ENCODE measurements at places on chromosomes 2 and 18.

DNA sequence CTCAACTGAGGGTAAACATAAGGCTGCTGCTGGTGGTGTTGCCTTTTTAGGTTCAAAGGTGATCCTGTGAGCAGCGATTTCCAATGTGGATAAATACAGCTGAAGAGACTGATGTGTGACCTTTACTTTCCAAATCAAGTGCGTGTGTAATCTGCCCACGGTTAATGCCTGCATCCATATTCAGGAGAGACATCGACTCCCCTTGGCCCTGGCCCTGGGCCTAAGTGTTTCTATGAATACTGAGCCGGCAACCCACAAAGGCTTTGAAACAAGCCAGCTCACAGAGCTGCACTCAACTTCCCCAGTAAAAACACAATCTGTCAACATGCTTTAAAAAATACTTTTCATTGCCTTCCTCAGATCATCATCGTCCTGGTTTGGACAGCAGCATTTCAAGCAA lies 1026.6 kb downstream of the TMEM182 start:
- no peak for DNase-seq

DNA sequence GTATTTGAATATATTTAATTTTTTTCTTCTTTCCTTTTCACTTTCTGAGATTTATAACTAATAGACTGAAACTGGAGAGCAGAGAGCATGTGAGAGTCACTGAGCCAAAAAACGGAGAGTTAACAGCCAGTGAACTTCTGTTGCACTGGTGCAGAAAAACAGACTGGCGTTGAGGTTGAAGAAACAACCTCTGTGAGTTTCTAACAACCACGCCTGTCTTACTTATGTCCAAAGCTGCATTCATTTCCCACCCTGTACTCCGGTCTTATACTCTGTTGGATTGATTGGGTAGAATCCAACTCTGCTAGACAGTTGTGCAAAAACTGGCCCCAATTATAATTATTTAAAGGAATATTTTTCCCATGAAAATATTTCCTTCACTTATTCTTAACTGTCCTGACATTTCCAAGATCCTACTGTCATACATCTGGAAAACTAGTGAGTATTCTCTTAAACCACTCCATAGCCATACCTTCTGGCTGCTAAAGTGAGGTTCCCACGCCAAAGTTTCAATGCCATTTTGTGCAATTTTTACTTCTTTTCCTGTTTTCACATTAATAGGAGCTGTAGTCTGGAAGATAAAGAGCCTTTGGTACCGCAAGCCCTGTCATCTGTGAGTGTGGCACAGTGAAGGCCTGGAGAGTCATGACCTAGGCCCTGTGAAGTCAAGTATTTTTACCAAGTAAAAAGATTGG lies 9.4 kb downstream of the CYP1B1 start:
- DNase-seq, result no peak

DNA sequence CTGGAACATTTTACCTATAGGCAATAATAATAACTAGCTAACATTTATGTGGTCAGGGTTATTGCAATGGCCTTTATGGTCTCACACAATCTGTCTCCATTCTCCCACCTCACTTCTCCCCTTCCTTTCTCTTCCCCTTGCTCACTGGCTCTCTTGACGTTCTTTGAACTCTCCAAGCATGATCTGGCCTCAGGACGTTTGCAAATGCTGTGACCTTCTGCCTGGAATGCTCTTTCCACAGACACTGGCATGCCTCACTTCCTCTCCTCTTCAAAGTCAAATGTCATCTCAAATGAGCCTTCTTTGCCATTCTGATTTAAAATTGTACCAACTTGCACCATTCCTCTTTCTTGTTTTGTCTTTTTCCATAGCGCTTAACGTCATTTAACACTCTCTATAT lies 25.3 kb upstream of the GCG start:
- no peak for DNase-seq

- peak; percentile 68 for DNase-seq
These were observed 33.1 kb upstream of the NPC1 start for GRCh38 chr18:23619388-23619881.

GRCh38 chr2:158116936-158117335 lies 15.3 kb downstream of the UPP2 start:
- DNase-seq, result no peak
